CMK (cell line): ENCODE measurements at places on chromosomes 5 and 9.

DNA sequence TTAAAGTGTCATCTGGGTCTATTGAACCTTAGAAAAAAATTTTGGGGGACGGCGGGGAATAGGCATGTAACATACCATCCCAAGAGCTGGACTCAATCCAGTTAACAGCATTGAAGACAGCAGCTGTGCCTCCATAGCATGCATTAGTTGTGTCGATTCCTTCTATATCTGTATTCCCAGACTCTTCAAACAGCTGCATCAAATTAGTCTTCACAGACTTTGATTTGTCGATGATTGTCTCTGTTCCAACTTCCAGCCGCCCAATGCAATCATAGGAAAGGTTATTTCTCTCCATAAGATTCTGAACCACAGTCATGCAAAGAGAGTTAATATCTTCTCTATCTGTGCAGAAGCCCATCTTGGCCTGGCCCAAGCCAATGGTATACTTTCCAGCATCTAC lies 14.8 kb downstream of the HMGCS1 start:
- DNase-seq: no peak

- DNase-seq: no peak
Measured at GRCh38 chr5:81817086-81817485, 66.2 kb upstream of the SSBP2 start.

GRCh38 chr9:116450378-116451139 lies 236.5 kb upstream of the TRIM32 start:
- DNase-seq: no peak

DNA sequence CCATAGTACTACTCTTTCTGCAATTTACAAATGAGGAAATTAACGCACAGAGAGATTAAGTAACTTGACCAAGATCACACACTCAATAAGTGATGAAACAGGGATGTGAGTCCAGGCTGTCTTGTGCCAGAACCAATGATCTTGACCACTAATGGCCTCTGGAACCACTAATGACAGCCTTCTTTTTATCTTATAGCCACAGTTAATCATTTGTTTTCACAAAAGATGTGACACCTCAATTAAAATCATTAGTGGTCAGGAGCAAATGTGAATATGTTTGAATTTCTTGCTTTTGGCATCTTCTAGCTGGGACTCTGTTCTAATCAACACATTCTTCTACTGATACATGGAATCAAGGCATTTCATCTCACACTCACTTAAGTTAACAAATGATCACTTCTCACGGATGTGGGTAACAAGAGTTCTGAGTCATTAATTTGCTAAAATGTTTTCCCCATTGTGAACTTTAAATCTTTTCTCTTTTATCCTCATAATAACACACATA lies 102.7 kb upstream of the CD180 start:
- no peak for DNase-seq
